ENCODE measurements at places on chromosomes 13 and 19.
A peak's percentile ranks its signal among the peaks of the same experiment; 100 is the strongest.

- DNase-seq: no peak
These were observed 15.0 kb upstream of the TMPRSS9 start for GRCh38 chr19:2345076-2345475.

GRCh38 chr13:106145997-106146864, 389.2 kb downstream of the EFNB2 start:
- DNase-seq: no peak

DNA sequence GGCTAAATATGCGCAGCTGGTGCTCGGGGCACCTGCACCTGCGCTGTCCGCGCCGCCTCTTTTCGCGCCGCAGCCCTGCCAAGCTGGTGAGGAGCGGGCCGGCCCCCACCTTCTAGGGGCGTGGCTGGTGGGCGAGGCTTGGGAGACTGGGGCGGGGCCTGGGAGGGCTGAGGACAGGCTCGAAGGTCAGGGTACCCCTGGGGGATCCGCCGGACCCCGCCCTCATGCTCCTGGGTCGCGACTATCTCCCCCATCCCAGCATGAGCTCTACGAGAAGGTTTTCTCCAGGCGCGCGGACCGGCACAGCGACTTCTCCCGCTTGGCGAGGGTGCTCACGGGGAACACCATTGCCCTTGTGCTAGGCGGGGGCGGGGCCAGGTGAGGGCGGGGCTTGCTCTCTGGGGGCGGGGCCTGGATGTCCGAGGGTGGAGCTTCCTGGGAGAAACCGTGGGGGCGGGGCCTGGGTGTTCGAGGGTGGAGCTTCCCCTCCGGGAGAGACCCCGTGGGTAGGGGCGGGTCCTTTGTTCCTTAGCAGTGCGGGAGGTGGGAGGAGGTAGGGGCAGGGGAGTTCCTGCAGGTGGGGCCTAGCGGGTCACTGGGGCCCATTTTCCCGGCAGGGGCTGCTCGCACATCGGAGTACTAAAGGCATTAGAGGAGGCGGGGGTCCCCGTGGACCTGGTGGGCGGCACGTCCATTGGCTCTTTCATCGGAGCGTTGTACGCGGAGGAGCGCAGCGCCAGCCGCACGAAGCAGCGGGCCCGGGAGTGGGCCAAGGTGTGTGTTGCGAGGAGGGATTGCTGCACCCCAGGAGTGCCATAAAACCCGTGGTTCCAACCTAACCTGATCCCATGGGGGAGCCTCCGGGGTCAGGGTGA, 19.7 kb downstream of the PNPLA6 start:
- DNase-seq: no peak

GRCh38 chr19:43923875-43924274, 11.2 kb downstream of the ZNF45 start:
- no peak for DNase-seq

DNA sequence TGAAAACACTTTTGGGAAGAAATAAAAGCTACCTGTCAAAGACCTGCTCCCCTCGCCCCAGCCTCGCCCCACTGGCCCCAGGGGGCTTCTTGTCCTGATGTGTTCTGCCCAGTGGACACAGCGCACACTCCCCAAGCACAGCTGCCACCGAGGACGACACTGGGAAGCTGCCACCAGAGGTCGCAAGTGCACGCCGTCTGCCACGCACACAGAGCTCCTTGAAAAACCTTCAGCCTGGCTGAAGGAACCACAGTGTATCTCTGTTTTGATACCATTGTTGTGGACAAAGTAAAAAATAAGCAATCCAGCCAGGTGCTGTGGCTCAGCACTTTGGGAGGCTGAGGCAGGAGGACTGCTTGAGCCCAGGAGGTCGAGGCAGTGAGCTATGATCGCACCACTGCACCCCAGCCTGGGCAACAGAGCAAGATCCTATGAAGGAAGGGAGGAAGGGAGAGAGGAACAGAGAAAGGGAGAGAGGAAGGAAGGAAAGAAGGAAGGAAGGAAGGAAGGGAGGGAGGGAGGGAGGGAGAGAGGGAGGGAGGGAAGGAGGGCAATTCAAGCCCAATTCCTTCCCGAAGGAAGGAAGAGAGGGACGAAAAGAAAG, 57.3 kb downstream of the CEBPG start:
- DNase-seq: peak; percentile 62

- DNase-seq: no peak
These were observed 160.7 kb downstream of the RFC3 start for GRCh38 chr13:33978653-33979052.

DNA sequence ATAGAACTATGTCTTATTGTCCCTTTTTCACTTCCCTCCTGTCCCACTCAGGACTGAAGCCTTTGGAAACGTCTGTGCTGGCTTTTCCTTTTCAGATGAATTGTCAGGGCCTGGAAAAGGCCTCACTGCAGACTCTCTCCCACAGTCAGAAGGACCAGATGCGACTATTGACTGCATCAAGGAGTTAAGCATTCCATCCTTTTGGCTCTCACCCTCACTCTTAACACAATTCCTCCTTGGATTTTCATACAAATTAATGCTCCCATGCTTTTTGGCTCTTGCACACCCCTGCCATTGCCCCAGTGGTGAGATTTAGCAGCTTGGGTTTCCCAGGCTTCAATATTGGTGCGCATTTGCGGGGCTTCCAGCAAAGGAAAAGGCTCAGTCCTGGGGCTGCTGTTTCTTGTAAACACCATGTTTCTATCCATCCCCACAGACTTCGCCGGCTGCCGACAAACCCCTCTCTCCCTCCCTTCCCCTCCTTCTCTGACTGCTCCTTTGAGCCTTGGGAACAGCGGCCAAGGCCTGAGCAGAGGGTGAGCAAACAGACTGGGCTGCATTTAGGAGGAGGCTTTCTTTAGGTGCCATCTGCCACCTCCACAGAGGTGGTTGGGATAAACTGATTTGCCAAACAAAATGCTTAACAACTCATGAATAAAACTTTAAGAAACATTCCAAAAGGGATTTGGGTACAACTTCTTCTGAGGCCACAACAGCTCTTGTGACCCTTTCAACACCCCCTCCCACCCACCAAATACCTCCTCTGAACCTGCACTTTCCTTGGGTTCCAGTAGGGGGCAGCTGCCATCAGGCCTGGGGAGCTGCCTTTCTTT, 48.6 kb upstream of the PCDH8 start:
- DNase-seq: no peak

DNA sequence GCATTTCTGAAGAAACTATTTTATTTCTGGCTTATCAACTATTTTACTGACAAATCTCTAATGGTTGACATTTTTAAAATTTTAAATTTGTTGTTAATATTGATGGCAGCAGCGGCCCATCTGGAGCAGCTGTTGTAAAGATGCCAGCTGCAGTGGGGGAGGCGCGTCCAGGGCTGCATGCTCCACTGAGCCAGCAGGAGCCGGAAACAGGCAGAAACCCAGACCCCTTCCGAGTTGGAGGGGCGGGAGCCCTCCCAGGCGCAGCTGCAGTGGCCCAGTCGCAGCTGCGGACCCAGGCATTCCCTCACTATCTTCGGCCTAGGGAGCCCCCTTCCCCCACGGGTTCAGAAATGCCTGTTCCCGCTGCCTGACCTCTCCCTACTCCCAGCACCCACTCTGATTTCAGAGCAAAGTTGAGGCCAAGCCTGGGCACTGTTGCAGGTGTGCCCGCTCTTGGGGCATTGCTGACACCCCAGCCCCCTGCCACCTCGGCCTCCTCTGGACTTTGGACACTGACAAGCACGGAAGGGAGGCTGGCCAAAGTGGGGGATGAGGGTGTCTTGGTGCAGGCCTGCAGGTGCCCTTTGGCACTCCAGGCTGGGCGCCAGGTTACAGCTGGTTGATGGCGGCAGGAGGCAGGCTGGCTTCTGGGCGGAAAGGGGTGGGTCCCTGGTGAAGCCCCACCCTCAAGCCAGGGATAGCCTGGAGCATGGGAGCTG, 69.2 kb downstream of the PIBF1 start:
- no peak for DNase-seq

DNA sequence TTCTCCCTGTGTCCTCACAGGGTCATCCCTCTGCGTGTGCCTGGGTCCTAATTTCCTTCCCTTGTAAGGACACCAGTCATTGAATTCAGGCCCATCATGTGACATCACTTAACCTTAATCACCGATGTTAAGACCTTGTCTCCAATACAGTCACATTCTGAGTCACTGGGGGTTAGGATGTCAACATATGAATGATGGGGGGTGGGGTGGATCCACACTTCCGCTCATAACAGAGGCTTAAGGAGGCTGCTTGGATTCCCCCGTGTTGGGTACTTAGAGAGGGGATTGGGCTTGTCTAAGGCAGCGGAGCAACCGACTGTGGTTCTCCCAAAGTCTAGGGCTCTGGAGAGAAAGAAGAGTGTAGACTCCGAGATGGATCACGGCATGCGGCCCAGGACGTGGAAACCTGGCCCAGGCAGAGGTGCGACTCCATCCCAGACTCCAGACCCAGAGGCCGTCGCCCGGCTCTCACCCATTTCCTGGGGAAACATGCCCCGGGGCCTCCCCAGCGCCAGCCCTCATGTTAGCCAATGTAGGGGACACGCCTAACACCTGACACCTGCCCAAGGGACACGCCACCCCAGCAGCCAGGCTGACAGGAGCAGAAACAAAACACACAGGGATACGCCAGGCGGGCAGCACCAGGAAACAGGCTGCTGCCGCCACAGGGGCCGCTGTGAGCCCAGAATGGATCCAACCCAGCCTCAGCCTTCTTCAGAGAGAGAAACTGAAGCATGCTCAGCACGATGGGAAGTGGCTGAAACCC, 17.1 kb upstream of the IGLON5 start:
- DNase-seq: no peak

DNA sequence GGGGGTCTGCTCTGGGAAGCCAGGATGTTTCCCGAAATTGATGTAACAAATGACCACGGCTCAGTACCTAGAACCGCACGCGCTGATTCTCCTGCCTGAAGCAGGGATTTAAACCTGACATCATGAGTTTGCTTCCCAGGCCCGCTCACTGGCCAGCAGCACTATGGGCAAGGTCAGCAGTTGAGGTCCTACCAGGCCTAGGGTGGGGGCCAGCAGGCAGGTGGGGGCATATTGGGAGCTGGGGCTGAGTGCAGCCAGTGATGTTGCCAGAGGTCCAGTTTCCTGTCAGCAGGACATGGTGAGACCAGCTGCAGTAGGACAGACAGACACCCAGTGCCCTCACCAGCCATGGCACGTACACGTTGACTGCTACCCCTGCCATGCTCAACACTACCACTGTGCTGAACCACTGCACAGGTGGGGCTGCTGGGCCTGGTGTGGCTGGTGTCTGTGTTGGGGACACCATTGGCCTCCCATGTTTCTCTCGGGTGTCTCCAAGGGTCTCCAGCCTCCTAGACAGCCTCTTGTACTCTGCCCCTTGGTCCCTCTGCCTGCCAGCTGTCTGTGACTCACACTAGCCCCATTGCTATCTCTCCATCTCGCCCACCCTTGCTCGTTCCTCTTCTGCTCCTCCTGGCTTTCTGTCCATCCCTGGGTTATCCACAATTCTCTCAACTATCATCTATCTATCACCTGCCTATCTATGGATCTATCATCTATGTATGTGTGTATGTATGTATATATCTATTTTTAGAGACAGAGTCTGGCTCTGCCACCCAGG, 1.1 kb upstream of the C19orf85 start:
- DNase-seq: no peak

DNA sequence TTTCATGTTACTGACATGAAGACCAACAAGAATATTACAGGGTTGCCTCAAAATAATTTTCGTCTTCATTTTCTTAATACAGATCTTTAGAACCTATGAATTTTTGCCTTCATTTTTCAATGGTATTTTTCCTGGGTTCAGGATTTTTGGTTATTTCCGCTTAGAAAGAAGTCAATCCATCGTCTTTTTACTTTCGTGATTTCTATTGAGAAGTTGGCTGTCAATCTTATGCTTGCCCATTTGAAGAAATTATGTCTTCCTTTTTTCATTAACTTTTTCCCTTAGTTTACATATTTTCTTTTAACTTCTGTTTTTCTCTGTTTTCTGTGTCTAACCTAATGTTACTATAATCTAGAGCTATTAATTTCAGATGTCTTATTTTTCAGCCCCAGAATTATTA, 868.9 kb upstream of the SLC10A2 start:
- no peak for DNase-seq

DNA sequence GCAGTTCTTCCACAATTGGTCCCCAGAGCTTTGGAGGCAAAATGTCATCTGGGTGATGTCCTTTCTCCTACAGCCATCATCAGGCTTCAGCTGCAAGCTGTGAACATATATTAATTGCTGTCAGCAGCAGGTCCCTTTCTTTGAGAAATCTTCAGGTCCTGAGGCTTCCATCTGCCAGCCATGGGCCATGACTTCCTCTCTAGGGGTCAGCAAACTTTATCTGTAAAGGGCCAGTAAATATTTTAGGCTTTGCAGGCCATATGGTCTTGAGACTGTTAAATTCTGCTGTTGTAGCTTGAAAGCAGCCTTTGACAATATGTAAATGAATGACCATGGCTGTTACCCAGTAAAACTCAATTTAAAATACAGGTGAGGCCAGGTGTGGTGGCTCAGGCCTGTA, 27.1 kb downstream of the SERP2 start:
- no peak for DNase-seq

DNA sequence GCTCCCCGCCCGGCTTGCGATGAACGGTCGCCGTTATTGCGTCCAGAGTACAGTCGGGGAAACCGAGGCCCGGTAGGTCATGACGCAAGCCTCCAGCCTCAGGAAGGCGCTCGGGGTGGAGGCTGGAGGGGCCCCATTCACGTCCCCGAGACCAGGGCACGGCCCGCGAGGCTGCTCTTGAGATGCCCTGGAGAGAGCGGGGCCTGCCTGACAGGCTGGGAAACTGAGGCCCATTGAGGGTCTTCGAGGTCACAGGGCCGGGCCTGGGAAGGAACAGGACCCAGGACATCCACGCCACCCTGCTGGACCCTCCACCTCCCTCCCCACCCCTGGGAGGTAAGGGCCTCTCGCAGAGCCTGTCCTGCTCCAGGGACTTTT, 367 bp downstream of the NDUFS7 start:
- no peak for DNase-seq

GRCh38 chr19:4267101-4267900, 11.8 kb upstream of the SHD start:
- peak; percentile 48 for DNase-seq

DNA sequence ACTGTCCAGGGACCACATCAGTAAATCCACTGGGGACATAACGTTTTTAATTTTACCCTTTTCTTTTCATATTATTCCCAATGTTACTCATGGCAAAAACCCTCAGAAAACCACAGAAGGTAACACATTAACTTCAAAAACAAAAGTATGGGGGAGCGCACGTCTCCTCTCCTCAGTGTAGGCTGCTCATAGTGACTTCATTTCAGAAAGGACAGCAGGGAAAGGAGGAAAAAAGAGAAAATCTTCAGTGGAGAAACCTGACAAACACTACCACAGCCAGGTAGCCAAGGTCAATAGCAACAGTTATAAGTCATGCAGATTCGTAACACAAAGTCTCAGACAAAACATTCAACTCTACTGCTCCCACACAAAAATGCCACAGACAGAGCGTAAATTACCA, 21.4 kb downstream of the DZIP1 start:
- DNase-seq: no peak

Data from stimulated activated CD4-positive, alpha-beta T cell treated with anti-CD3 and anti-CD28 coated beads, Interleukin-4, amount 100 ng/mL, for 4 hours (primary cell).